ENCODE measurements at places on chromosomes 4 and X.
A peak's percentile ranks its signal among the peaks of the same experiment; 100 is the strongest.

DNA sequence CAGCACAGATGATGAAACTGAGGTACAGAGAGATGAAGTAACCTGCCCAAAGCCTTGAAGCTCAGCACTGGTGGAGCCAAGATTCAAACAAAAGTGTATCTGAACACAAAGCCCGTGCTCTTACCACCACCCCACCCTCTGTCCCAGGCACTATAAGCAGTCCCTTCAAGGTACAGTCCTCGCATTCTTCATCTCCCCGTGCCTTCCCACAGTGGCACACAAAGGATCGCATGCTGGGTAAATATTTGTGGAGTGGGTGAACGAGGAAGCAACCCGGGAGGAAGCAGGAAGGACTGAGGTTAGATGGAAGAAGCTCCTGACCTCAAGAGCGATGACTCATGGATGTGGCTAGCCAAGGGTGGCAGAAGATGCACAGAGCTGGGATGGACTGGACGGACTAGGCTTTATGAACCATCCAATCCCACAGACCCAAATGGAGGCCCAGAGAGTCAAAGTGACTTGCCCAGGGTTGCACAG lies 18.4 kb downstream of the IQSEC2 start:
- no peak for DNase-seq

DNA sequence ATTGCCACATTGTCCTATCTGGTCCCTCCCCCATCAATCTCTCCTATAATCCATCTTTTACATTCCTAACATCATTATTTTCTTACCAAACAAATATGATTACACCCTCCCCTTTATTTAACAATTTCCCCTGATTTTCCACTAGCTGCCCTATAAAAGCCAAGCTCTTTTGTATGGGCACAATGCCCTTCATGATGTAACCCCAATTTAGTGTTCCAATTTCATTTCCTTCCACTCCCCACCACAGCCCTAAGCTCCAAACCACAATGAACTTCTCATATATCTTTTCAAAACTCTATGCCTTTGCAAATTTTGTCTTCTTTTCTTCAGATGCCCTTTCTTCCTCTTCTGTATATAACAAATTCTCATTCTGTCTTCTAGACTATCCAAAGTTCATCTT lies 39.5 kb upstream of the PTPN13 start:
- DNase-seq, result no peak

DNA sequence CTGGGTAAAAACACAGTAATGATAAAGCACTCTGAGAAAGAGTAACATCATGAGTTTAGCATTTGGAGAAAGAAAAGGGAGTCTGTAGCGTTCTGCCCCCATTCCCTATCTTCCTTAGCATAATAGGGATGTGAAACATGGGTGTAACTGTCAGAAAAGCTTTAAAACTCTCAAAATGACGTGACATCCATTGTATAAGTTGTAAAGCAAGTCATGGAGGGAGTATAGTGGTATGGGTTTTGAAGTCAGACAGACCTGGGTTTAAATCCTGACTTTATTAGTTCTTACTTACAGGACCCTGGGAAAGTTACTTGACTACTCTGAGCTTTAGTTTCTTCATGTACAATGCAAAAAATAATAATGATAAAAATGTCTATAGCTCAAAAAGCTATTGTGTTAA lies 17.1 kb downstream of the FBXO8 start:
- no peak for DNase-seq

- no peak for DNase-seq
These were observed 84.9 kb downstream of the ARHGAP6 start for GRCh38 chrX:11580789-11581188.

DNA sequence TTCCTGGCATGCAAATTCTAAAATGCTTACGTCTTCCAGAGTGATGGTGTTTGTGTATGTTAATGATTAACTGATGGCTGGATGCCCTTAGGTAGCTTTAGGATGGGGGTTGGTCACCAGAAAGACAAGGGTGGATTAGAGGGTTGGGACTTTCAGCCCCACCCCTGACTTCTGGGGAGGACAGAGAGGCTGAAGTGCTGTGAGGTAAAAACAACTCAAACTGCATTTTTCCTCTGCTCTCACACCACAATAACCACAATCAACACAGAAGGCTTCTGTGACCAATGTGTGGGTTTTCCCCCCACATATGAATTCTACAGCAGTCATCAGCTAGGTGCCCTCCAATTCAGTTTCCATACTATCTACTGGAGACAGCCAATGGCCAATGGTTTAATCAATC lies 18.7 kb upstream of the DDIT4L start:
- DNase-seq, result no peak

DNA sequence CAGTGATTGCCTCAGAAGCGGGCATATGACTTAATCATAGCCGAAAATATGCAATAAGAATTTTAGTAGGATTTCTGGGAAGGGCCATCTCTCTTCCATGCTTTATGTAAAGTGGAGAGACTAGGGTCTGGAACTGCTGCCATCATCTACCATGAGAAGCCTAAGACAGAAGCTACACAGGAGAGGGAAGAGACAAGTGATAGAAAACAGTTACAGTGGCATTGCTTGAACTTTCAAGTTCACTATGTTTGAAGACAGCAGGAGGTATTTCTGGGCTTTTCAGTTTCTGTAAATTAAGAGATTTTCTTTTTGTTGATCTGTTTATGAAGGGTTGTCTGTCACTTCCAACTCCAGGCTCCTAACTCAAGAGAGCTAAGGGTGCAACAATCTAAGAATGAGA lies 62.5 kb downstream of the ZNF330 start:
- DNase-seq, result no peak

DNA sequence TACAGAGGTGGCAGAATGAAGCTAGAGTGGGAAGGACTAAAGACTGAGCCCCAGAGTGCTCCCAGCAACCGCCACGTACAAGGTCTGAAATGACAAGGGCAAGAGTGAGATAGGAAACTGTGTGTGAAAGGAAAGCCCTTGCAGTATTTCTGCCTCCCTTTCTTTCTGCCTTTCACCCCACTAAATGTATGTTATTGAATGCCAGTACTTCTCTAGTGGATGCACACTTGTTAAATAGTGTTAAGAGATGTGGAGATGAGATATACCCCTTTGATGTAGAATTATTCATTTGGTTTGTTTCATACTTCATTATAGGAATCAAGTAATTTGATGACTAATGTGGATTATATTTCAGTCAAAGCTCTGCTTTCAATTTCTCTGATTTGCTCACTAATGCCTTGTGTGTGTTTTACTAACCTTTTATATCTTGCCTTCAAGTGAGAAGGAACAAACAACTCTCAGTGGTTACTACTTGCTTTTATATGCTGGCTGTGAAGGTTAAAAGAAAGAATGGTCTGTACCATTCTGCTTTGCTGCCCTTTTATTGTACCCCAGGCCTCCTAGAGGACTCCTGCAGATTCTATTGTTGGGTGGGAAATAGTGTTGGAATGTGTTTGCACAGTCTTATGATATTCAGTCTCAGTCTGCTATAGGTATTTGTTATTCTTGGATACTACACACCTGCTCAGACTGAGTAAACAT lies 8.0 kb upstream of the ANXA3 start:
- DNase-seq, result no peak

DNA sequence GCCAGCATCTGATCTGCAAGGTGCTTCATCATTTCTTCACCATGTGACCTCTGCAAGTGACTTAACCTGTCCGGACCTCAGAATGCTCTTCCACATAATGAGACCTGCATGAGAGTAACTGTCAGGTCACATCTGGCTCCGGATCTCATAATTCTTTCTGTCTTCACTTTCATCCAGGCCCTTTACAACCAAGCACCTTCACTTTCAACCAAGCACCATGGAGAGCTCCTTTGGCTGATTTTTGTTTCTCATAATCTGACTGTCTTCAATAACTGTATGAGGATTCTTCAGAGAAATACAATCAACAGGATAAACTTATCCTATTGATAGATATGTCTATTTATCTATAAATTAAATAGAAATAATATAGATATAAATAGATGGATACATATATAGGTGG lies 148.1 kb downstream of the VCX3A start:
- DNase-seq, result no peak

GRCh38 chr4:143858456-143858855 lies 46.9 kb downstream of the GYPE start:
- no peak for DNase-seq

DNA sequence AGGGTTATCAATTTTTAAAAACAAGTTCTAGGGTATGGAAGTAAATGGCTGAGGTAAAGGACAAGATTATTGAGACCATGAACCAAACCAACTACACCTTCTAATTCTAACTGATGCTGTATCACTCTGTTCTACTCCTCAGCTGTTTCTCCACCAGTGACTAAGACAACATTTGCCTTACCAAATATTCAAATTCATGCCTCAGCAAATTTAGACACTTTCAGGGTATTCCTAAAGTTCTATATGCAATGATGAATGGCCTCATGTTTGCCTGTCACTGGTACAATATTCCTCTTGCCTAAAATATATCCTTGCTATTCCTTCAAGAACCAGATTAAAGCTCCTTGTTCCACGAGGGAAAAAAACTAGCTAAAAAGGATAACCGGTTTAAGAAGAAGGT lies 5.0 kb downstream of the RPL9 start:
- no peak for DNase-seq

GRCh38 chr4:10260777-10261176 lies 144.2 kb upstream of the WDR1 start:
- DNase-seq, result no peak

GRCh38 chr4:101958547-101958946 lies 168.0 kb downstream of the BANK1 start:
- DNase-seq, result no peak

DNA sequence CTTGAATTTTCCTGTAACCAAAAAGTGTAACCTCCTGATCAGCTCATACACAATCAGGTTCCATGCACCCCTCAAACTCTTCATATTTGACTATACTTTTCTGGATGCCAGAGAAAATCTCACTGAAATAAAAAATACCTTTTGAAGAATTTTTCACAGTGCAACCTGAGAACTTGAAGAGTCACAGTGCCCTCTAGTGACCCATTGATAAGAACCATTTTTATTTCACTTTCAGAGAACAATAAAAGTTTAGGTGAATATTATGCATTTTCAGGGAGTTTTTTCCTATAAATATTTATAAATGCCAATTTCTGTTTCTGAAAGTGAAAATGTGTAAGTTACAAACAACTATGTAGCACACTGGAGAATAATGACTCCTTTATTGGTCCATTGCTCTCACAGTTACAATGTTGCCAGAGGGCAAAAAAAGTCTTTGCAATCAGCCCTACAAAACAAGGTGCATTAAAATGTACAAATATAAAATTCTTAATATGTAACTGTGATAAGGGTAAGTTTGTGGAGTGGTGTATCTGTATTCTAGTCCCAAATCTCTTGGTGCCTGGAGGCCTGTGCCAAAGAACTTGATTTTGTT lies 153.6 kb upstream of the INTU start:
- no peak for DNase-seq

- no peak for DNase-seq
These were observed 104.0 kb upstream of the WDR17 start for GRCh38 chr4:175961604-175962003.

DNA sequence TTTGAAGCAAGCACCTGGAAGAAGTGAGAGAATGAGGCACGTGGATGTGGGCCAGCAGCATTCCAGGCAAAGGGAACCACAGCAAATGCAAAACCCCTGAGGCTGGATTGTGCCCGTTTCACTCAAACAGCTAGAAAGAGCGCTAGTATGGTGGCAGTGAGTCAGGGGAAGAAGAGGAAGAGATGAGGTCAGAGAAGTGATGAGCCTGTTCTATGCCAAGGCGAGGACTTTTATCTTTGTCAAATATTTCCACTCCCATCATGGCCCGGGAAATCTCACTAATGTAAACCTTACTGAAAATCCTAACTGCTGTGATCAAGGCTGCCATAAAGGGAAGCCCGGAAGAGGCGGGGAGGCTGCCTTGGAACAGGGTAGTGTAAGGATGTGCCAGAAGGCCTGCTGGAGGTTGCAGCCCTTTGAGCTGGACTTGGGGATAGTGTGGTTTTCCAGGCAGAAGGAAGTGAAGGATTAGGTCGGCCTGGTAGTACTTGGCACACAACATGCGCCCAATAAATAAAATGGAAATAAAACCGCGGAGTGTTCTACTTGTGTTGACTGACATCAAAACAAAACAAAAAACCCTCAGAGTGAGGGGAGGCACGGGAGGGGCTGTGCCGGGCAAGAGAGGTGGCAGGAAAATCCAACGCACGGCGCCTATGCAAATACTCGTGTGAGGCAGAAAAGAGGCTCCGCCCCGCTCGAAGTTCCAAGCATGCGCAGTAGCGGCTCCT lies 1.2 kb upstream of the CDK16 start:
- DNase-seq, result peak; percentile 82

DNA sequence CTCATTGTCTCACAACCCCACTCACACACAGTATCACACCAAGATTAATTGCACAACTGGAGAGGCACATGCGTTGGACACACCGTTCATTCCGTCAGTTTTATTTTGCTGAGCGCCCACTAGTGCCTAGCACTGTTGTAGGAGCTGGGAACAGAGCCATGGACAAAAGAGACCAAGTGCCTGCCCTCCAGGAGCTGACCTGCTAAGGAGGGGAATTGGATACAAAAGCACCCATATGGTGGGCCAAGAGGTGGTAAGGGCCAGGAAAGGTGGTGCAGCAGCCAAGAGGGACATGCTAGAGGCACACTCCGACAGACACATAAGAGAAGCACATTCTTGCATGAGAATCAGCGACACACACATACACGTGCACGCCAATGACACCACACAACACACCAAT lies 705 bp upstream of the CRMP1 start:
- no peak for DNase-seq

GRCh38 chr4:41143311-41144039 lies 70.9 kb downstream of the APBB2 start:
- DNase-seq, result no peak

DNA sequence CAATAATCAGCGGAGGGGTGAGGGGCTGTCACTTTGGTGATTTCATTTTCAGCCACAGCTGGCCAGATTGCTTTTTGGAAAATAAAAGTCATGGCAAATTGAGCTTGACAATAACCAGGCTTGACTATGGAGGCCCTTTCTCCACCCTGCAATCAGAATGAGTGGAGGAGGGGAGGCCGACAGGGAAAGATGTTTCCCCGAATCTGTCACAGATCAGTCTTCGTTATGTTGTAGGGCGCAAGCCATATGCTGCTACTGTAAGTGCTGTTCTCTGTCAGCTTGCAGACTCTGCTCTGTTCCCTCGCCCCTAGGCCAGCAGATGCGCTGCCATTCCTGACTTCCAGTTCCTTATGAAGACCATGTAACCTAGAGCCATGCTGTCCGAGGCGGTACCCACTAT lies 114.1 kb downstream of the MGST2 start:
- DNase-seq, result peak; percentile 62

GRCh38 chr4:184163813-184164212 lies 53.9 kb downstream of the ENPP6 start:
- peak; percentile 86 for DNase-seq

DNA sequence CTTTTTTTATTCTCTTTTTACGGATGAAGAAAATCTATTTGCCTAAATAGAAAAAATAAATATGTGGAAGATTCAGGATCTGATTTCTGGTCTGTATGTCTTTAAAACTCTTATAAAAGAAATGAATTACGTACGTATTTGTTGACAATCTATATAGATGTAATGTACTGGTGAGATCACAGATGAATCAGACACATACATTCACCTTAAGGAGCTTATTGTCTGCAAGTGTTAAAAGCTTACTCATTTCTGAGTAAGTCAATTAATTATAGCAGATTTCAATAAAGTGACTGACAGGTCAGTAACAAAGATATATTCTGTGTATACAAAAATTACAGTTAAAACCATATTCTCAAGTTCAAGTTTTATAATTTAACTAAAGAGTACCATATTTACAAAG lies 66.6 kb upstream of the NAF1 start:
- DNase-seq, result no peak

All from kidney (tissue), 22 donors.